Muscle of back (tissue), 13 donors: ENCODE measurements at places on chromosomes 3 and 15. TPM values are rescaled to one million over a fixed set of nuclear protein-coding genes. Genes with fewer than 3 reads are reported as not detected.

- no peak for DNase-seq
Observed at GRCh38 chr3:54871867-54872266, 56.0 kb downstream of the LRTM1 start.

- no peak for DNase-seq
Observed at GRCh38 chr3:99503350-99503749, 135.0 kb upstream of the COL8A1 start.

DNA sequence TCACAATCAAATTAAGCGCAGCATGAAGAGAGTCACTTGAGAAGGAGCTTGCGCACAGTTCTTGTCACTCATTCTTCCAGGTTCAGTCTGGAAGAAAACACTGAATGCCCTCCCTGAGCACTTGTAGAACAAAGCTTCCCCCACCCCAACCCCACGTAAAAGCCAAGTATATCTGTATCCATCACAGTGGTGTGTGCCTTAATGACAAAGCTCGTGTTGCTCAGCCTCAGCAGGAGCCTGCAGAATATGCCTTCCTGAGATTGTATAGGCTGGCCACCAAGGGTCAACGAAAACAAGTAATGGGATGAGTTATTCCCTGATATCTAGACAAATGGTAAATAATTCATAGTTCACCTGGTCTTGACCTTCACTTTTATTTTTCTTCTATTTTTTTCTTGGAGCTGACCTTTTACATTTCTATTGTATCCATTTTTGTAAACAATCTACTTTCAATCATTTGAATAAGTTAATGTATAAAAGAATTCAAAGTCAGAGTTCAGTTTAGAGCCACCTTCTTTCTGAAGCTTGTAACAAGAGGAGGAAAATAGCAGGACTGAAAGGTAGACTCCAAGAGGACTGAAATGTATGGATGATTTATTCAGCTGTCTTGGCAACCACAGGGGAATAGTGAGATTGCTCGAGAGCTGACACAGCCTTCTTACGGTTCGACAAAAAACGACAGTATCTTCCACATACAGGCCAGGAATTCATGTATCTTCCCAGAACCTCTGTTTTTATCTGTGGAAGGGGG, 405.5 kb upstream of the TPM1 start:
- DNase-seq: no peak

DNA sequence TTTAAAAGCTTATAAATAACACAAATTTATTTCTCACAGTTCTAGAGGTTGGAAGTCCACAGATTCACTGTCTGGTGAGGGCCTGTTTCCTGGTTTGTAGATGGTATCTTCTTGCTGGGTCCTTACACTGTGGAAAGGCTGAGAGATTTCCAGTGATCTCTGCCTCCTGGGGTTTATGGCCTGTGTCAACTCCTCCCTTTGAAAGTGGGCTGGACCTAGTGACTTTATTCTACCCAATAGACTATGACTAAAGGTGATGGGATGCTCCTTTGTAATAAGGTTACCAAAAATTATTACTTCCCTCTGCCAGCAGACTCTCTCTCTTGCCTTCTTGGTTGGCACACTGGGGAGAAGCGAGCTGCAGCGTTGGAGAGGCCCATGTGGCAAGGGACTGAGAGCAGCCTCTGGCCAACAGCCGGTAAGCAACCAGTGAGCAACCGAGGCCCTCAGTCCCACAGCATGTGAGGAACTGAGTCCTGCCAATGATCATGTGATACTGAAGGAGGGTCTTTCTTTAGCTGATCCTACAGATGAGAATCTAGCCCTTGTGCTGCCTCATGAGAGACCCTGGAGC, 14.0 kb upstream of the COPG1 start:
- DNase-seq: no peak

Gene COX5A
- polyA plus RNA-seq: 239 TPM

- DNase-seq: no peak
Observed at GRCh38 chr3:195762249-195762585, 41.4 kb downstream of the MUC20 start.

- no peak for DNase-seq
Observed at GRCh38 chr15:73539212-73540128, 93.7 kb downstream of the NPTN start.

Gene PYGO1
- polyA plus RNA-seq: 8.2 TPM

GRCh38 chr3:17645074-17645698, 97.2 kb downstream of the TBC1D5 start:
- peak; percentile 23 for DNase-seq

DNA sequence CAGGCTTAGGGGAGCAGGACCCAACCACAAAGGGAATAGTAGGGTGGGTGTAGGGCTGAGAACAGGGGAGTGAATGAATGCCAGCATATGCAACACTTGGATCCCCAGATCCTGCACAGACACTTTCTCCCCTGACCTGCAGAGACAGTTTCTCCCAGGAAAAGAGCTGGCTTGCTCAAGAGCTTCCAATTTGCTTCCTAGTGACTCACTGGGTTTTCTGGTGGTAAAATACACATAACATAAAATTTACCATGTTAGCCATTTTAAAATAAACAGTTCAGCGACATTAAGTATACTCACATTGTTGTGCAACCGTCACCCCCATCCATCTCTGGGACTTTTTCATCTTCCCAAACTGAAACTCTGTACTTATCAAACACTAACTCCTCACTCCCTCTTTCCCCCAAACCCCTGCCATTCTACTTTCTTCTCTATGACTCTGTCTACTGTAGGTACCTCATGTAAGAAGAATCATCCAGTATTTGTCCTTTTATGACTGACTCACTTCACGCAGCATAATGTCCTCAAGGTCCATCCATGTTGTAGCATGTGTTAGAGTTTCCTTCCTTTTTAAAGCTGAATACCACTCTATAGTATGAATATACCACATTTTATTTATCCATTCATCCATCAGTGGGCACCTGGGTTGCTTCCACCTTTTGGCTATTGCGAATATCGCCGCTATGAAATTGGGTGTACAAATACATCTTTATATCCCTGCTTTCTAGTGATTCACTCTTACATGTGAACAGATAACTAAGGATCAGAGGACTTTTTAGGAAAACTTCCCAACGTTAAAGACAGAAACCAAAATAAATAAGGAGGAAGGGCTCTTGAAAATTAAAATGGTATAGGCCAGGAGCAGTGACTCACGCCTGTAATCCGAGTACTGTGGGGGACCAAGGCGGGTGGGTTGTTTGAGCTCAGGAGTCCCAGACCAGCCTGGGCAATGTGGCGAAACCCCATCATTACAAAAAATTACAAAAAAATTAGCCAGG, 95.6 kb upstream of the TJP1 start:
- DNase-seq: no peak

- no peak for DNase-seq
Observed at GRCh38 chr15:85710340-85710842, 84.3 kb downstream of the KLHL25 start.

Gene PLIN1
- polyA plus RNA-seq: 0.23 TPM

DNA sequence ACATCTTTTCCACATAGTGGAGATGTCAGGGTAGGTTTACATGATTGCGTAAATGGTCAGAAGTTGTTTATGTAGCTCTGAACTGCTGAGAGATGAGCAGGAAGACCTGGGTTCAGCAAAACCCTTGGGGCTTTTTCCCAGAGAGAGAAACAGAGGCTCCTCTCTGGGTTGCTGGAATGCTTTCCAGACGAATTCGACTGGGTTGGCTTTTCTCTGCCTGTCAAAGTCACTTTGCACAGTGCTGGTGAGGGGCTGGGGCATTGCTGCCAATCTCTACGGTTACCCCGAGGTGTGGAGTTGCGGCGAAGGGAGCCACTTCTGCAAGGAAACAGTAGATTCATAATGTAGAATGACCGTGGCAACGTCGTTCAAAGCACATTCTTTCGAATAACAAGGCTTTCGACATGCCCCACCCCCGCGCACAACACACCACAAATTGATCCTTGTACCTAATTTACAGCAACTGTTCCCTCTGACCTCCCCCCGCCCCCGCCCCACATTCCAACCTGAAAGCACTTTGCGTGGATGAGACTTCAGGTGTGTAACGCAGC, 950 bp upstream of the CNTN4 start:
- DNase-seq: peak; percentile 35

DNA sequence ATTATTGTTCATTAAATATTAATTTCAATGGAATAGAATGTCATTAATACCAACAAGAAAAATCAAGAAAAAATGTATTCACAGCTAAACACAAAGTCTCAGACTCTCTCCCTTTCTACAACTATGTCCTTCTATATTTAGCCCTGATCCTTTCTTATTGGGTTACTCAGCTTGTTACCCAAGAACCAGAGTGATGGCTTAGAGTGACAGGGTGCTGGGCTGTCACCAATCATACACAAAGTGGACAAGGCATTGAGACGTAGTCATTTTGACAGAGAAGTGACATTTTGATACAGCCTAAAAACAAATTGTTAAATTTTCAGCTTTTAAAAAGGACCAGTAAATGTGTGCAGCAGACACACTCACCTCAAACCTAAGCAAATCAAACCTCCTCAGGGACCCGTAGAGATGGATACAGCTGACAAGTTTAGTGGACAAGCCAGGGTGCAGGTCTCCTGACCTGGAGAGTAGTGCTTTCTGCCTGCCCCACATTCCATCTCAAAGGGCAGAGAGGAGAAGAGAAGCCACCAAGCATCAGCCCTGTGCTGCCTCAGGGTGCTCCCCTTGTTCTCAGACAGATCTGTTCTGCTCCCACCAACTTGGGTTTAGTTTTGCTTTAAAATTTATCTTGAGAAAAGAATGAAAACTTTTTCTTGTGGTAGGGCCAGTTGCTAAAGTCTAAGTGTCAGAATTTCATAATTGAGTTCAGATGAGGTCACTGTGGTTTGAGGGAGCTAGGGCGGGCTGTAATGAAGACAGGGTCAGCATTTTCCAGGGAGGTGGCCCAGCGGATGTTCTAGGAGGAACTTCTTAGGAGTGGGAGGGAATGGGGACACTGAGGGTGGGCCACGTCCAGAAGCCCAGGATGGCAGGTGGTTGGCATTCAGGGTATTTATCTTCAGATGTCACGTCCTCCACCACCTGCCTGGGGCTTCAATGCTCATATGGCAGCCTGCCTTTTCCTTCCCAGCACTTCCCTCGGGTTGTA, 136.5 kb upstream of the TBL1XR1 start:
- peak; percentile 46 for DNase-seq

Gene SLC28A2
- polyA plus RNA-seq: 0.12 TPM

GRCh38 chr3:124841517-124841916, 45.6 kb downstream of the ITGB5 start:
- DNase-seq: no peak

Gene NR1I2
- polyA plus RNA-seq: 0.42 TPM

DNA sequence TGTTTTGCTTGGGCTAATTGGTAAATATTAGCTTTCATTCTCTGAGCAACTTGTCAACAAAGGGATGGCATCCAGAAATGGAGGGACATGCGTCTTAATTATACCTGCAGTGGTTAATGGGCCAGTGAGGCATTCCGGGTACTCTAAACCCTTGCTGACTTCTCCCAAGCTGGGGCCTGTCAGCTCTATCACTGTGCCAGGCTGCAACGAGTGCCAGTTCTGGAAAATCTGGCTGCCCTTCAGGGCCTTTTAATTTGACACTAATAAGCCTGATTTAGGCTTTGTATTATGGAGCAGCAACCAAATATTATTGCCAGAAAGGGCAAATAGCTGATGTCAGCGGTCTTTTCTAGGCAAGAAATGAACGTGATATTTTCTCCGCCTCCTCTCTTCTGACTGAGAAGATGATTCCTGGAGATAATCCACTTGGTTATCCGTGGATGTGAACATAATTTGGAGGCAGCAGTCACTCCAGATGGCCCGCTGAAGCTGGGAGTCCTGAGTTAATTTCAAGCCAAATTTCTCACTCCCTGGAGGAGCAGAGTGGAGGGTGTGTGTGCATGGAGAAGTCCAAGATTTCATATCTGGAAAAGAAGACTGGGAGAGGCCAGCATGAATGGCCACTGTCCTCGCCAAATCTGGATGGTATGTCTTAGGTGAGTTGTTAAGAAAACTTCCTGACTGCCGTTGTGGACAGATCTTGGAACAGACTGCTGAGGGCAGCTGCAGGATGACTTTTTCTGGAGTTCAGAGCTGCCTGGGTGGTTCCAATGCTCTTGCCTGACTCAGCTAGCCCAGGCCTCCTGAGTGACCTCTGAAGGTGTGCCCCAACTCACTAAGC, 44.4 kb upstream of the PSMD6 start:
- DNase-seq: peak; percentile 44

Gene GXYLT2
- polyA plus RNA-seq: 34.5 TPM

- DNase-seq: no peak
Observed at GRCh38 chr3:89049119-89049518, 58.3 kb upstream of the EPHA3 start.

GRCh38 chr3:72407766-72408165, 440.5 kb downstream of the SHQ1 start:
- no peak for DNase-seq

- no peak for DNase-seq
Observed at GRCh38 chr15:25716414-25717126, 146.6 kb downstream of the ATP10A start.

- peak; percentile 1 for DNase-seq
Observed at GRCh38 chr15:54305138-54305537, 326.9 kb downstream of the UNC13C start.

GRCh38 chr15:56496635-56497034, 31.7 kb upstream of the MNS1 start:
- DNase-seq: peak; percentile 82

DNA sequence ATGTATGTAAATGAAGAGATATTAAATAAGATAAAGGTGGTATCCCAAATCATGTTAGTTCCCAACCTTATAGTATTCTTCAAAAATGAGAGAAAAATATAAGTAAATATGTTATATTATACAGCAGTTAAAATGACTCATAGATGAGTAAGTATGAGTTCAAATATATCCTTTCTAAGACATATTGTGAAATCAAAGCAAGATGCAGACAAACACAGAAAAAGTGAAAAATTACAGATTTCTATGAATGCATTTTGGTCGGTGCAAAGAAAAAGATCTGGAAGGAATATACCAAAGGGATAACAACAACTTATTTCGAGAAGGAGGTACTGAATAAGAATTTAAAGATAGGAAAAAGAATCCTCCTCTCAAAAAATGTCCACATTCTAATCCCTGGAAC, 181.2 kb upstream of the TTC14 start:
- DNase-seq: no peak
